ENCODE measurements at places on chromosomes 2 and 18. TPM values are rescaled to one million over a fixed set of nuclear protein-coding genes. Genes with fewer than 3 reads are reported as not detected.

Gene TMEM247
- total RNA-seq = not detected

Gene LAMA3
- total RNA-seq = 15.7 TPM

Gene POTEJ
- not detected for total RNA-seq

Gene DNAJC5G
- total RNA-seq = not detected

GRCh38 chr2:180010701-180011100 lies 3.6 kb upstream of the CWC22 start:
- DNase-seq = no peak

- DNase-seq = no peak
Measured at GRCh38 chr2:232894251-232894650, 24.2 kb downstream of the SNORC start.

DNA sequence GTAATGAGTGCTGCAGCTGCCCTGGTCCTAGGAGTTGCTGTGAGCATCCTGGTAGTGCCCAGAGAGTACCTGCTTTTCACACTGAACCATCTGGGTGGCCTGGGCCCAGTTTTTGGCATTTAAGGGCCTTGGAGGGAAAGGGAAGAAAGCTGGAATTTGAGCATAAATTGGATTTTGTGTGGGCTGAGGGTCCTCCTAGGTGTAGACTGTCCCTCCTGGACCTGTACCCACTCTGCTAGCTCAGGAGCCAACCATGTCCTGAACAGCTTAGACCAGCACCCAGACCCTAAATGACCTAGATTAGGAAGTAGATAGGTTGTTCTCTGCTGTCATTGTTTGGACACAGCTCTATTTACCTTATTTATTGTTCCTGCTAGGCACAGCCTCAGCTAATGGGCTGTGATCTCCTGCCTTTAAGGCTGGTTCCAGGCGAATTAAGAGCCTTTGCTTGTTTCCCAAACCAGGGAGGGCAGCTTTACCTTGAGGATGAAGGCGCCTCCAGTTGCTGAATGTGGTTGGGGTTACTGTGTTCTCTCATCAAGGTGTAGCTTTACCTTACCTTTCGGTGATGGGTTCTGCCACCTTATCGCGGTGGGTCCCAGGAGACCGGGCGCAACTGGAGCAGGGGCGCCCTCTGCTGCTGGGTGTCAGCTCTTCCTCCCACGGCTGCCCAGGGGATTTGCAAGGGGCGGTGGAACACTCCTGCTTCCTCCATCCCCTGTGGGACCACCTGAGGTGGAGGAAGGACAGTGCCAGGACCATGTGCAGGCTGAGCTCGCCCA lies 34.4 kb downstream of the ITGA6 start:
- peak; percentile 46 for DNase-seq

GRCh38 chr18:56542476-56542875 lies 95.9 kb downstream of the TXNL1 start:
- DNase-seq = no peak

Data from fibroblast of the aortic adventitia (primary cell).